ENCODE measurements at places on chromosomes 7 and 10.

DNA sequence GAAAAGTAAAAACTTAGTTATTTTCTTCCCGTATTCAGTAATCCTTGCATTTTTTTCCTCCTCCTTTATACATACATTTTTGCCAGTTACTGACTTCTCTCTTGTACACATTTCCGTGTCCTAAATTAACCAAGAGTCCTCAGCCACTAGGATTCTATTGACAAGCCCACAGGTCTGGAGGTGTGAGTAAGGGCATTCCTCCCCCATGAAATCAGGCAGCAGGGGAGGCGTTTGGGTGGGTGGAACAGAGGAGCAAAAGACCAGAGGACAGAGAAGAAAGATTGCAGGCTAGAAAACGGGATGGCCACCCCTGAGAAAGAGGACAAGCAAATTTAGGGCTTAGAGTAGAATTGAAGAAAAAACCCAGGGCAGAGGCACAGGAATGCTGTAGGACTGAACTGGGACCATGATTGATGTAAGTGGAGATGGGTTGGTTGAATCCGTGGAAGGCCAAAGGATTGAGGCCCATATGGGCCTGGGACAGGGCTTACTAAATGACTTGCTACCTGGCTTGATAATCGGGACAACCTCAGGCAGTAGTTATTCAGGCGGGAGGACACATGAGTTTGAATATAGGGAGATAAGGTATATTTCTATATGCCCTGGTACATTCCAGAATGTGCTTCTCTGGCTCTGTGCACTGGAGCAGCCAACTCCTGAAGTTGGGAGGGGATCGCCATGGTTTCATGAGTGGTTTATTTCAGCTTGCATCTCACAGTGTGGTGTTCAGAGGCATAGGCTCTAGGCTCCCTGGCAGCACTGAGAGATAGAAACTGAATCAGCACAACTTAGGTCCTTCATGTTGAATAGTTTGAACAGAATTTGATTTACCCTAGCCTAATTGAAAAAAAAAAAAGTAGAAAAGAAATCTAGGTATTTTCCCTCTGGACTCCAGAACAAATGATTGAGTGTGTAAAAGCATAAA, 28.0 kb downstream of the IKZF1 start:
- no peak for DNase-seq

DNA sequence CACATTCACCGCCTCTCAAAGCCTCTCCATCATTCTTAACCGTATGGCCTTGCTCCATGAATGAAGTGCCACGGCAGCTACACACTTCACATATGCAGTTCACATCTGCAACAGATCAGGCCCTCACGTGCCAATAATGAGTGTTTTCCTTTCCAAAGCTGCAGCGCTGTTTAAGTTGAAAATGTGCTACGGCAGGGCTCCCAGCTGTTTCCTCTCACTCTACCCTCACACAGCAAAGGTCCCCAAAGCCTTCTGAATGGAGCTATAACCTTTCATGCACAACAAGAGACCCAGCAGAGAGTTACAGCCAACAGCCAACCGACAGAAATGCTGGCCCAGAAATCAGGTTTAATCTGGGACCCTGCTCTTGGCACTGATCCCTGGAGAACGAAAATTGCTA, 236.1 kb downstream of the ELMO1 start:
- no peak for DNase-seq

GRCh38 chr10:97584060-97584797, at the start of gene HOGA1:
Gene HOGA1, plus strand, starts transcription at chr10:97584389. Its CDS starts 315 bp downstream, at chr10:97584704.
- DNase-seq: peak; percentile 75

DNA sequence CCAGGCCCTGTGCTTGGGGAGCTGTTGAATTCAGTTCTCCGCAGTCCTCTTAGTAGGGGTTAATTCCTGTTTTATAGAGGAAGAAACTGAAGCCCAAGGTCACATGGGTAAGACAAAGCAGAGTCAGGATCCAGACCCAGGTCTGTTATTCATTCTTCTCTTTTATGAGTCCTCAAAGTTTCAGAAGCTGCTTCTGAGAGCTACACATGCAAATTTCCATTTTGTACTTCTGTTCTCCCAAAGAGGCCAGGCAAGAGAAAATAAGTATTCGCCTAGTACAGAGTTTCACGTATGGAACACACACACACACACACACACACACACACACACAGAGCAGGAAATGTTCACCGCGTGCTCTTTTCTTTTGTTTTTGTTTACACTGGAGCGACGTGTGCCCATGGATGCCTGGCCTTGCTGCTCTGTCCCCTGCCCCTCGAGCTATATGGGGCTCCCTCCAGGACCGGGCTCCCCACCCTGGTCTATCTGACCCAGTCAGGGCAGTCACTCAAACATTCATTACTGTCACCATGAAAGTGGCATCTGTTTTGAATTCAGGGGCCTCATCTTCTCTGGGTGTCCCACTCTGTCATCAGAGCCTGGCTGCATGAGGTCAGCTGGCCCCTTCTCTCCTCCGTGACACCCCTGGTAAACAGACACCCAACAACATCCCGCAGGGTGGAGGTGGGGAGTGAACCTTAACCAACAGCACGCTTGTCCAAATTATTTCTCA, 84.4 kb downstream of the TNS3 start:
- no peak for DNase-seq

GRCh38 chr7:2614631-2615330, 17.0 kb upstream of the TTYH3 start:
- DNase-seq: no peak

DNA sequence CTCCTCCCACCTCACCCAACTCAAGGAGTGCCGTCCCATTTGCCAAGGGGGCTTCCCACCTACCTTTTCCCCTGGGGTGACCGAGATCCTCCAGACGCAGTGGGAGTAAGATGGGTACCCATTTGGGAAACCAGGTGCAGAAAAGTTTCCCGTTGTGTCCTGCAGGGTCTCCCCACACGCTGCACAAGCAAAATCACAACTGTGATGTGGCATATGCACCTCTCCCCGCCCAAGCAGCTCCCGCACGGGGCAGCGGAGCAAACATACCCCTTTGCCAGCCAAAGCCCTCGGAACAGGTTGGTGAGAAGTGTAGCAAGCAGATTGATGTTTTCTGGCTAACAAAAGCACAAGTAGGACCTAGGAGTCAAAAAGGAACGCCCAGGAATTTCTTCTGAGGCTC, 51.5 kb upstream of the OPALIN start:
- no peak for DNase-seq

DNA sequence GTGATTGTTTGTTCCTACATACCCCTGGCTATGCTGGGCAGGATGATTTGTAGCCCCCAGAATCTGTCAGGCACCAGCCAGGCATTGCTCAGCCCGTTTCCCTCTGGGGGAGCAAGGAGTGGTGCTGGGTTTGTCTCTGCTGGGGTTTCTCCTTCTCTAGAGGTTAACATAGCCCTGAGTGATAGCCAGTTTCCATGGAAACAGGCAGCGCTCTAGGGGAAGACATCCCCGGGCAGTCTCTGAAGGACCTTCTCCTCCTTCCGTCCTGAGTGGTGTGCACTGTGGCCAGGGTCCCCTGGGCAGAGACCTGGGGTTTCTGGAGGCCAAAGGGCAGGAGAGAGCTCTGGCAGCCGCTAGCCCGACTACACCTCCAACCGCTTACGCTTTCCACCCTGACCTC, 50.6 kb upstream of the LRRC4 start:
- DNase-seq: no peak

DNA sequence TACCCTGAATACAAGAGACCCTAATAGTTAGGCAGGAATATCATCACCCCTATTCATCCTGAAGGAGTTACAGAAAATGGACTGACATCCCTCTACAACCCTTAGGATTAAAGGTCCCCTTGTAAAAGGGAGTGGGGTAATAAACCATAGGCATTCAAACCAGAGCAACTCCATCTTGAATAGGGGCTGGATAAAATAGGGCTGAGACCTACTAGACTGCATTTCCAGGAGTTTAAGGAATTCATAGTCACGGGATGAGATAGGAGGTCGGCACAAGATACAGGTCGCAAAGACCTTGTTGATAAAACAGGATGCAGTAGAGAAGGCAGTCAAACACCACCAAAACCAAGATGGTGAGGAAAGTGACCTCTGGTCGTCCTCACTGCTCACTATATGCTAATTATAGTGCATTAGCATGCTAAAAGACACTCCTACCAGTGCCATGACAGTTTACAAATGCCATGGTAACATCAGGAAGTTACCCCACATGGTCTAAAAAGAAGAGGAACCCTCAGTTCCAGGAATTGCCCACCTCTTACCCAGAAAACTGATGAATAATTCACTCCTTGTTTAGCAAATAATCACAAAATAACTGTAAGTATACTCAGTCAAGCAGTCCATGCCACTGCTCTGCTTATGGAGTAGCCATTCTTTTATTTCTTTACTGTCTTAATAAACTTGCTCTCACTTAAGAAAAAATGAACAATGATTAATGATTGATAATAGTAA, 37.2 kb downstream of the CUBN start:
- no peak for DNase-seq

- DNase-seq: no peak
These were observed 169.5 kb upstream of the SVIL start for GRCh38 chr10:29804025-29804852.

- DNase-seq: no peak
These were observed 27.9 kb downstream of the MTURN start for GRCh38 chr7:30162622-30163124.

DNA sequence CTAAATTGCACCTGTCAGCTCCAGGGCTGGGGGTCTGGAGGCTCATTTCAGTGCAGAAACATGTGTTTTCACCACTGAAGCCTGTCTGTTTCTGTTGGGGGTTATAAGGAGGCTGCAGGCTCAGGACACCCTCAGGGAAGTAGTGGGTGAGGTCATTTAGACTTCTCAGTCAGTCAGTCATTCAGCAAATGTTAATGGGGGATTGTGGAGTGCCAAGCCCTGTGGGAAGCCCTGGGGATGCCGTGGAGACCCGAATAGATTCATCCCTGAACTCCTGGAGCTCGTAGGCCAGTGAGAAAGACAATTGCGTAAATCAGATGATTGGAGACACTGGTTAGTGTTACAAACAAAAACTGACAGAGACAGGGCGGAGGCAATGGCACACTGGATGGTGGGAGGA, 19.2 kb downstream of the LHPP start:
- DNase-seq: no peak

DNA sequence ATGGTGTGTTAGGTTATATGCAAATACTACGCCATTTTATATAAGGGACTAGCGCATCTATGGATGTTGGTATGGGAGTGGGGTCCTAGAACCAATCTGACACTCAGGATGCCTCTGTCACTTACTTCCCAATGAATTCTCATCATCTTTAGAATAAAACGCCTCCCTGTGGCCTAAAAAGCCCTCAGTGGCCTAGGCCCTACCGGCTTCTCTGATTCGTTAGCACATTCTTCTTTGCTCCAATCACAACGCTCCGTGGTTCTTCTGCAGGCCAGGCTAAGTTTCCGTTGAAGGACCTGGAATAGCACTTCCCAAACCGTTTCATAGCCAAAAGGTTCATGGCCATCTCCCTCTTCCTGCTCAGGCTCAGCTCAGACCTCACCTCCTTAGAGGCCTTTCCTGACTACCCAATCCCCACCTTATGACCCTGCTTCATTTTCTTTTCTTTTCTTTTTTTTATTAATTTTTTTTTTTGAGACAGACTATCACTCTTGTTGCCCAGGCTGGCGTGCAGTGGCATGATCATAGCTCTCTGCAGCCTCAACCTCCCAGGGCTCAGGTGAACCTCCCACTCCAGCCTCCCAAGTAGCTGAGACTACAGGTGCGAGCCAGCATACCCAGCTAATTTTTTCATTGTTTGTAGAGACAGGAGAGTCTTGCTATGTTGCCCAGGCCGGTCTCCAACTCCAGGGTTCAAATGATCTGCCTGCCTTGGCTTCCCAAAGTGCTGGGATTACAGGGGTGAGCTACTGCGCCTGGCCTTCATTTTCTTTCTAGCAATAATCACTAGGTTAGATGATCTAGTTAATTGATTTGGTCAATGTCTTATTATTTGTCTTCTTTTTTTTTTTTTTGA, 24.5 kb upstream of the YWHAG start:
- no peak for DNase-seq

GRCh38 chr10:51783941-51784340, 84.5 kb upstream of the CSTF2T start:
- DNase-seq: no peak

GRCh38 chr10:59075576-59075975, 100.9 kb upstream of the PHYHIPL start:
- no peak for DNase-seq

DNA sequence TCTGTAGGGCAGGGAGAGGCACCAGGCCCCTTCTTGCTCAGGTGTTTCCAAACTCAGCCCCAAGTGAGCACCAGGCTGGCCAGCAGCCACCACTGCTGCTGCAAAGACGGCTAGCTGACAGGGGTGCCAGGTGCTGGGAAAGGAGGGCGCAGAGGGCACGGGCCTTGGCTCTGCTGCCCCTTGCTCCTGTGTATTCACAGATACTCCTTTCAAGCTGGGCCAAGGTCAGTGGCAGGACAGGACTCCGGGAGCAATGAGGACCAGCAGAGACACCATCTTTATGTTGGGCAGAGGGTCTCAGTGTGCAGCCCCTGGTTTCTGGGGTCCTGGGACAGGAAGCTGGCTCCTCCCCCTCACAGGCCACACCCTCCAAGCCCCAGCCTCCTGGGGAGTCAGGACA, 110.1 kb downstream of the SMURF1 start:
- no peak for DNase-seq
